ENCODE measurements at places on chromosomes 1 and 21.

DNA sequence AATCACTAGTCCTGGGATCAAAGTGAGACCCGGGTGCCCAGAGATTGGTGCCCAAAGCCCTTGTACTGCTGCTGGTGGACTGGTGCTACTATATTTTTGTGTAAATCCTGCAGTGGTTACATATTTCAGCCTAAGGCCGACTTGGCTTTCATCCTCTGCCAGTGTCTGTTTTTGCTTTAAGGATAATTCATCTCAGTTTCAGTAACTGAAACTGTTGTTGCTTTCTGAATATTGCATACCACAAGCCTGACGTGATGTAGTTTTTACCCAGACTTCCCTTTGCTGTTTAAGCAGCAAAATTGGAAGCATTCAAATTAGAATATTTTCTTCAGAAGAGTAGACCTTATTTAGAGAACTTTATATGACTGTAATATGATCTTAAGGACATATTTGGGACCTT is 341.8 kb downstream of the RYR2 start:
- peak; percentile 62 for DNase-seq

DNA sequence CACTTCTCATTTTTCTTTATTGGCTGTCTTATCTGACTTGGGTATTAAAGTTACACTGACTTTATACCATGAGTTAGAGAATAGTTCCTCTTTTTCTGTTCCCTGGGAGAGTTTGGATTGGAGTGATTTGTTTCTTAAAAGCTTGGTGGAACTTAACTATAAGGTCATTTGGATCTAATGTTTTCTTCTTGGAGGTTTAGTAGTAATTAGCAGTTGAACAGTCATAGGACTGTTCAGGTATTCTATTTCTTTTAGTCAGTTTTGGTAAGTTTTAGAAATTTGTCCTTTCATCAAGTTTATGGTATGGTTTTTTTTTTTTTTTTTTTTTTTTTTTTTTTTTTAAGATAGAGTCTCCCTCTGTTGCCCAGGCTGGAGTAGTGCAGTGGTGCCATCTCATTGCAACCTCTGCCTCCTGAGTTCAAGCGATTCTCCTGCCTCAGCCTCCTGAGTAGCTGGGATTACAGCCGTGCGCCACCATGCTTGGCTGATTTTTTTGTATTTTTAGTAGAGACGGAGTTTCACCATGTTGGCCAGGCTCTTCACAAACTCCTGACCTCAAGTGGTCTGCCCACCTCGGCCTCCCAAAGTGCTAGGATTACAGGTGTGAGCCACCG is 6.3 kb downstream of the TTC3 start:
- no peak for DNase-seq

DNA sequence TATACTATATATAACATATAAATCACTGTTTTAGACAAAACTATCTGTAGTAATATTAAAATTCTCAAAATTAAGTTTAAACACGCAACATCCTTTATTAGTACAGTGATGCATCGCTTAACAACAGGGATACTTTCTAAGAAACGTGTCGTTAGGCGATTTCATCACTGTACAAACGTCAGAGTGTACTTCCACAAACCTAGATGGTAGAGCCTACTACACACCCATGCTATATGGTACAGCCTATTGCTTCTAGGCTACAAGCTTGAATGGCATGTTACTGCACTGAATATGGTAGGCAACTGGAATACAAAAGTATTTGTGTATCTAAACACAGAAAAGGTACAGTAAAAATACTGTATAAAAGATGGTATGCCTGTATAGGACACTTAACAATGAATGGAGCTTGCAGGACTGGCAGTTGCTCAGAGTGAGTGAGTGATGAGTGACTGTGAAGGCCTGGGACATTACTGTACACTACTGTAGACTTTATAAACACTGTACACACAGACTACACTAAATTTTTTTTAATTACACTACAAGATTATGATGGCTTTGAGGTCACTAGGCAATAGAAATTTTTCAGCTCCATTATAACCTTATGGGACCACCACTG is 10.5 kb downstream of the FOXJ3 start:
- no peak for DNase-seq

DNA sequence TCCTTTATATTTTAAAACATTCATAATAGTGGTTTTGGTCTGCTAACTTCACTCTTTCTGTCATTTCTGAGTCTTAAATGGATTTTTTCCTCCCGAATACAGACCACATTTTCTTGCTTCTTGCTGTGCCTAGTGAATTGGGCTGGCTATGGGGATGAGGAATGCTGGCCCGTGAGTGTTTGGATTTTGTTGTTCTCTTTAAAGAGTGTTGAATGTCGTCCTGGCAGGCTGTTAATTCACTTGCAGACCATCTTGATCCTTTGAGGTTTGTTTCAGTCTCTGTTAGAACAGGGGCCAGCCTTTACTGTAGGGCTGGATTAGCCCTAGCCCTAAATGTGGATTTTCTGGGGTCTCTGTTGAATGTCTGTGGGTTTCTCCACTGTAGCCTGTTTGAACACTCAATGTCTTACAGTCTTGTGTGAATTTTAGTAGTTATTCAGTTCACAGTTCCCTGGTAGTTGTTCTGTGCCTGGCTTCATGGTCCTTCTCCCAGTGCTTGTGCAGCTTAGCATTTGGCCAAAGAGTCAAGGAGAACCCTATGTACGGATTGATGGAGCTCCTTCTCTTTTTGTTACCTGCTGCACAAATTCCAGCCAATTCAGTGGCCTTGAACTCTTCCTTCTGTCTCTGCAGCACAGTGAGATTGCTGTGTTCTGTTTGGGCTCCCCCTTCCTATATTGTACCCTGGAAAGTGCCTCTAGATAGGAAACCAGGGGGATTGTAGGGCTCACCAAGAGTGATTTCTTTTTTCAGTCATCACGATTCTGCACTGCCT is 95.7 kb downstream of the DYRK1A start:
- no peak for DNase-seq

- DNase-seq, result peak; percentile 29
Observed at GRCh38 chr1:51303751-51304251, 26.6 kb downstream of the TTC39A start.

GRCh38 chr1:60903591-60903990 is 178.8 kb upstream of the NFIA start:
- DNase-seq, result peak; percentile 57

GRCh38 chr1:209485751-209486150 is 97.8 kb upstream of the CAMK1G start:
- DNase-seq, result no peak

DNA sequence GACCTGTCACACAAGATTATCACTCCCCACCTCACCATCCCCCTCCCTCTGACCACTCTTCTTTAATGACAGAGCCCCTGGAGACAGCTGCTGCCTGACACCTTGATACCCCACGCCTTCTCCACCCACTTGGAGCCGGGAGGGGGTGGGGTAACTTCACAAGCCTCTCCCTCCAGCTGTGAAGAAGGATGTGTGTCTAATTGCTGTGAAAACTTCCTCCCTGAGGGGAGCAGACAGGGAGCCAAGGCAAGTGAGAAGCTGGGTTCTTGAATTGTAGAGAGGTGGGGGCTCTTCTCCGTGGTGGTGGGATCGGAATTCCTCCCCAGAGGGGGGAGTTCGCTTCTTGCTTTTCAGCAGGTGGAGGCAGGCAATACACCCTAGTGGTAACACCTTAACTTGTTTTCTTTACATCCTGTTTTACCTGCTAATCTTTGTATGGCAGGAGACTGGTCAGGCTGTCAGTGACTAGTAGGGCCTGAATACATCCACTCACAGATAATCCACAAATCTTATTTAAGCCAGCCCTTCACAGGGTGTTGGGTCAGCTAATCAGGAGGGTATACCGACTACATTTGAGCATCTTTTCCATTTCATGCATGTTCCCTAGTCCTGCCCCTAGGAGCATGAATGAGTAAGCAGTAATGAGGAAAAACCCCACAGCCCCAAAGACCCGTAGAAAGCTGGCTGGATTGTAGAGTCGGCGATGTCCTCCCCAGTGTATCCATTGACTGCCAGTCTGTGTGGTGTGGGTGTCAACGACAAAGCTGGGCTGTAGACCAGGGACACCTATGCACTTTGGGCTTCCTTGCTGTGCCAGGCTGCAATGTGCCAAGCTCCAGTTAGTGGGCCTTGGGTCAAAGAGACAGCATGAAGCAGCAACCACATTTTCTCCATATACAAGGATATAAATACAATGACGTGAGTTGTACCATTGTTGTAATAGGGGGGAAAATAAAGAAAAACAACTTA is 57.3 kb downstream of the NFASC start:
- no peak for DNase-seq

DNA sequence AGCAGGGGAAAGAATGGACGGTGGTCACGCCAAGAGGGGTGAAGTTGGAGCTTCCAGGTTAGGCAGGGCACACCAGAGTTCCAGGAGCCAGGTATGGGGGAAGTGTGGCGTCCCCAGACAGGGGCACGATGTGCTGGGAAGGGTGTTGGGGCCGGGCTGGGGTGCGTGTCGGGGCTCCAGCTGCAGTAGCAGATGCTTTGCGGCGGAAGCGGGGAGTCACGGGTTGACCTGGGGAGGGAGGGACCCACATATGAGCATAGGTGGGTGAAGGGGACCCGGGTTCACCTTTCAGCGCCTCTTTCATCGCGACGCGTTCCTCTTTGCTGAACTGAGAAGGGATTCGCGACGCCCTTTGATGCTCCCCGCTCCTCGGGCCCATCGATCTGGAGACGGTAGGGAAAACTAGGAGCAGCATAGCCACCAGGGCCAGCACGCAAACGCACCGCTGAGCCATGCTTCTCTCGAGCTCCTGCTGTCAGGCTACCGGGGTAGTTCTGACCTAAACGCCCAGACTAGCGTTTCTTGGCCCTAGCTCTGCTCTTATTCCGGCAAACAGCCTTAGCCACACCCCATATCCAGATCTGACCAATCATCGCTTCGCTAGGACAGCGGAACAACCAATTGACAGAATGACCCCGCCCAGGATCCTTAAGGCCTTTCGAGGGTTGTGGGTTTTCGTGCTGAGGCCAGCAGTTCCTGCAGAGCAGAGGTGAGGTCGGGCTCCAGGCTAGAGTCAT is at the start of gene PM20D1:
Gene PM20D1, minus strand, starts transcription at position 514 of the 737 bp plus-strand sequence. Its CDS starts 60 bp downstream, at position 454.
- DNase-seq, result no peak

- DNase-seq, result no peak
Observed at GRCh38 chr1:151839457-151840403, at the start of gene C2CD4D. Gene C2CD4D (minus strand): TSS chr1:151839820. CDS start chr1:151838989, 831 bp downstream.

DNA sequence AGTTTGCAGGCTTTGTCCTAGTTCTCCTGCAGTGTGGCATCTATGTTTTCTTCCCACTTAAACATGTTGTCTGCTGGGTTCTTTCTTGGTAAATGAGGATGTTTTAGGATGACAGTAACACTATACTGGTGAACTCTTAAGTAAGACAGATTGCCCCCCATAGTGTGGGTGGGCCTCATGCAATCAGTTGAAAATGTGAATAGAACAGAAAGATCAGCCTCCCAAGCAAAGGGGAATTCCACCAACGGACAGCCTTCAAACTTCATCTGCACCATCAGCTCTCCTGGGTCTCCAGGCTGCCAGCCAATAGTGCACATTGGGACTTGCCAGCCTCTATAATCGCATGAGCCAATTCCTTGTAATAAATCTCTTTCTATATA is 10.7 kb upstream of the TARBP1 start:
- DNase-seq, result no peak

GRCh38 chr1:180271272-180272255 is 41.5 kb downstream of the LHX4 start:
- DNase-seq, result peak; percentile 77

DNA sequence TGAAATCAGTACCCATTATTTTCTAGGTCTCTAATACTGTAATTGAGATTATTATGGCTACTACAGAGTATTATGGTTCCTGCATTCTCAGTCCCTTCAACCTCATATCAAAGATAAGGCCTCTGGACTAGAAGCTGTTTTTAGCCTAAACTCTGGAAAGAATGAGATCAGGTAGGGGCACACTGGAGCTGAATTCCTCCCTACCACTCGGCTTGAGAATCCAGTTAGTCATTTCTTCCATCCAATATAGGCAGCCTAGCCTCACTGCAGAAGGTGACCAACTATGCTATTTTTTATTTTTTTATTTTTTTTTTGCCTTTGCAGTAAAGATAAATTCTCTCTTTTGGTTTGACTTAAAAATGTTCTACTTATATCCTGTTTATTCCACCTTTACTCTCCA is 8.0 kb upstream of the HAX1 start:
- DNase-seq, result no peak

DNA sequence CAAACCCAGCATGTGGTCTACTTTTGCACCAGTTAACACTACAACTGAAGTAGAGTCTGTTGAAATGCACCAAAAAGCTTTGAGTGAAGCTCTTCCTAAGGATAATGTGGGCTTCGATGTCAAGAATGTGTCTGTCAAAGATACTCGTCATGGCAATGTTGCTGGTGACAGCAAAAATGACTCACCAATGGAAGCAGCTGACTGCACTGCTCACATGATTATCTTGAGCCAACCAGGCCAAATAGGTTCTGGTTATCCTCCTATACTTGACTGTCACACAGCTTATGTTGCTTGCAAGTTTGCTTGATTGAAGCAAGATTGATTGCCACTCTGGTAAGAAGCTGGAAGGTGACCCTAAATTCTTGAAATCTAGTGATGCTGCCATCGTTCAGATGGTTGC is 85.2 kb downstream of the DENND1B start:
- DNase-seq, result no peak

- DNase-seq, result no peak
Observed at GRCh38 chr21:14943616-14944015, 121.2 kb downstream of the NRIP1 start.

- peak; percentile 64 for DNase-seq
Observed at GRCh38 chr21:44892536-44893277, 19.2 kb upstream of the PTTG1IP start.

GRCh38 chr1:228214921-228215662 is 7.2 kb downstream of the OBSCN start:
- no peak for DNase-seq

- DNase-seq, result peak; percentile 29
Observed at GRCh38 chr1:59354709-59355337, 57.9 kb downstream of the FGGY start.

DNA sequence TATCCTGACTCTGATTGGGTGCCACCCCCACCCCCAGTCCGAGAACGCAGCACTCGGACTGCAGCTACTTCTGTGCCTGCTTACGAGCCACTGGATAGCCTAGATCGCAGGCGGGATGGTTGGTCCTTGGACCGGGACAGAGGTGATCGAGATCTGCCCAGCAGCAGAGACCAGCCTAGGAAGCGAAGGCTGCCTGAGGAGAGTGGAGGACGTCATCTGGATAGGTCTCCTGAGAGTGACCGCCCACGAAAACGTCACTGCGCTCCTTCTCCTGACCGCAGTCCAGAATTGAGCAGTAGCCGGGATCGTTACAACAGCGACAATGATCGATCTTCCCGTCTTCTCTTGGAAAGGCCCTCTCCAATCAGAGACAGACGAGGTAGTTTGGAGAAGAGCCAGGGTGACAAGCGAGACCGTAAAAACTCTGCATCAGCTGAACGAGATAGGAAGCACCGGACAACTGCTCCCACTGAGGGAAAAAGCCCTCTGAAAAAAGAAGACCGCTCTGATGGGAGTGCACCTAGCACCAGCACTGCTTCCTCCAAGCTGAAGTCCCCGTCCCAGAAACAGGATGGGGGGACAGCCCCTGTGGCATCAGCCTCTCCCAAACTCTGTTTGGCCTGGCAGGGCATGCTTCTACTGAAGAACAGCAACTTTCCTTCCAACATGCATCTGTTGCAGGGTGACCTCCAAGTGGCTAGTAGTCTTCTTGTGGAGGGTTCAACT is 2.1 kb downstream of the RBM15 start:
- no peak for DNase-seq

GRCh38 chr1:92752719-92753118 is 32.2 kb downstream of the EVI5 start:
- no peak for DNase-seq

All from cardiac fibroblast (primary cell).